Myocyte (in vitro differentiated cells): ENCODE measurements at places on chromosomes 3 and 15.

GRCh38 chr3:30226601-30227151 lies 379.7 kb upstream of the TGFBR2 start:
- DNase-seq, result peak; percentile 58

DNA sequence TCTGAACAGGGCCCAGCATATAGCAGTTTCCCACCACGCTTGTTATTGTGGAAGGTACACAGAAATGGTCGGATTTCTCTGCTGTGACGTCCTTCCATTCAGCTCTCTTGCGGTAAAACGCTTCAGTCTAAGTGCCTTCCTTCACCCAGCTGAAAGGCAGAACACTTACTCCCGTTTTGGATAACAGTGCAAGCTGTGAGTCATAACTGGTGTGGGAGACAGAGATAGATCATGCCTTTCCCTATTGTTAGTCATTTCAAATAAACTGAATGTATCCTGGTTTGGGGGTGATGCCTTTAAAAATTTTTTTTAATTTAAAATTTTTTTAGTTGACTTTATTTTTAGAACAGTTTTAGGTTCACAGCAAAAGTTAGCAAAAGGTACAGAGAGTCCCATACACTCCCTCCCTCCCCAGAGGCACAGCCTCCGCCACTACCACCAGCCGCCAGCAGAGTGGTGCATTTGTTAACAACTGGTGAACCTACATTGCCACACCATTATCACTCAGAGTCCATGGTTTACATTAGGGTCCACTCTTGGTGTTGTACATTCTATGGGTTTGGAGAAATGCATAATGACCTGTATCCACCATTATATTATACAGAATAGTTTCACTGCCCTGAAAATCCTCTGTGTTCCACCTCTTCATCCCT lies 94.9 kb upstream of the NSMCE3 start:
- DNase-seq, result peak; percentile 24

DNA sequence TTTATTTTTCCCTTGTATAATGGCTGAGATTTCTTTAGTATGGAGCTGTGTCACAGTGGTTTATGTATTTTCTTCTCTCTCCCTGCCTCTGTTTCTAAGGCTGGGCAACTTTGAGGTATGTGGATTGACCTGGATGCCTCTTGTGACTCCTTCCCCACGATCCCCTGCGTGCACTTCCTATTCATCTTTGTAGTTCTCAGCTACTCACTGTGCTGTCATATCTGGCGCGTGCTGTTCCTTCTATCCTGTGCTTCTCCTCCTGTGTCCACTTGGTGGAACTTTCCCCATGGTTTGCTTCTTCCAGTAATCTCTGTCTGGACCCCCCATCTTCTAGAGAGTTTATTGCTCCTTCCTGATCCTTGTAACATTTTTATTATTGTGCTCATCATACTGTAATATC lies 97.3 kb downstream of the AKAP13 start:
- peak; percentile 40 for DNase-seq

DNA sequence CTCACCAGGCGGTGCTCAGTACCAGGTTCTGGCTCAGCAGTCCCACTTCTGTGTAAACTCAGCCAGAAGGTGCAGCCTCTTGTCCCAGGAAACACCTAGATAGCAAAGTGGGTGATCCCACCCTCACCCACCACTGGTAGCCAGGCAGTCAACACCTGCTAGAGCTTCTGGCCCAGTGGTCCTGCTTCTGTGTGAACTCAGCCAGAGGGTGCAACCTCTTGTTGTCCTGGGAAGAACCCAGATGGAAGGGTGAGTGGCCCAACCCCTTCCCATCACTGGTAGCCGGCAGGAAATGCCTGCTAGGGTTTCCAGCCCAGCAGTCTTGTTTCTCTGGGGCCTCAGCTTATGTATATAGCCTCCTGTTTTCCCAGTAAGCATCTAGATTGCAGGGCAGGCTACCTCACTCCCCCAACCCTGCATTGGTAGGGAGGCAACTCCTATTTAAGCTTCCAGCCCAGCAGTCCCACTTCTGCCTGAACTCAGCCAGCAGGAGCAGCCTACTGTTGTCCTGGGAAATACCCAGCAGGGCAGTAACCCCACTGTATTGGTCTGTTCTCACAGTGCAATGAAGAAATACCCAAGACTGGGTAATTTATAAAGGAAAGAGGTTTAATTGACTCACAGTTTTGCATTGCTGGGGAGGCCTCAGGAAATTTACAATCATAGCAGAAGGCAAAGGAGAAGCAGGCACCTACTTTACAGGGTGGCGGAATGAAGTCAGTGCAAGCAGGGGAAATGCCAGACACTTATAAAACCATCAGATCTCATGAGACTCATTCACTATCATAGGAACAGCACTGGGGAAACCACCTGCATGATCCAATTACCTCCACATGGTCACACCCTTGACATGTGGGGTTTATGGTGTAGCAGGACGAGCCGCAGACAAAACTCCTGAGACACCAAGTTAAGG lies 110.6 kb downstream of the DTWD1 start:
- DNase-seq, result no peak

DNA sequence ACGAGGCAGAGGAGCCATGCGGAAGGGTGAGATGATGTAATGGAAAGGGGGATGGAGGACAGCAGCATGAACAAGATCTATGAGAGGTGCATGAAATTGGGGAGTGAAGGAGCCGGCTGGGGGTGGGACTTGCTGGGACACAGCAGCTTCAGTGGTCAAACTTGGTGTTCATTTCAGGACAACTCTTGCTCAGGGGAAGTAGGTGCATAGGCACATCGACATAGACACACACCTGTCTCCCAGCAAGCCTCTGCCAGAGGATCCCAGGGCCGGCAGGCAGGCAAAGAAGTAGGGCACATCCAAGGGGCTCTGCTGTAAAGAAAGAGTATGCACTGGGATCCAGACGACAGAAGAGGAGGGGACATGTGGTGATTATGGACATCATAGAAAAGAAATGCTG lies 113.1 kb upstream of the NR2E3 start:
- no peak for DNase-seq

DNA sequence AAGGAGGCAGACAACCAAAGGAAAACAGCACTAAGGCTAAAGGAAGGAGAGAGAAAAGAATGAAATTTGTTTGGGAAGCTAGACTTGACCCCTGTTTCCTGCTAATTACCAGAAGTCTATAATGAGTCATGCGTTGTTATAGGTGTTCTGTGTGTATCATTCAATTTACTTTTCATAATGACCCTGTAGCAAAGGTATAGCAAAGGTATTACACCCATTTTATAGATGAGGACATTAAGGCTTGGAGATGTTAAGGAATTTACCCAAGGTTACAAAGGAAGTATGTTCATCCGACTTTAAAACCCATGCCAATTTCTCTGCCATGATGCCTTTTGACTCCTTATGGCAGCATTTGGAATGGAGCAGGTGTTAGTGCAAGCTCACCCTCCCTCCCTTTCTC lies 54.9 kb downstream of the RAP2B start:
- DNase-seq, result no peak

GRCh38 chr3:141105828-141106628 lies 54.9 kb downstream of the SPSB4 start:
- DNase-seq, result peak; percentile 90

DNA sequence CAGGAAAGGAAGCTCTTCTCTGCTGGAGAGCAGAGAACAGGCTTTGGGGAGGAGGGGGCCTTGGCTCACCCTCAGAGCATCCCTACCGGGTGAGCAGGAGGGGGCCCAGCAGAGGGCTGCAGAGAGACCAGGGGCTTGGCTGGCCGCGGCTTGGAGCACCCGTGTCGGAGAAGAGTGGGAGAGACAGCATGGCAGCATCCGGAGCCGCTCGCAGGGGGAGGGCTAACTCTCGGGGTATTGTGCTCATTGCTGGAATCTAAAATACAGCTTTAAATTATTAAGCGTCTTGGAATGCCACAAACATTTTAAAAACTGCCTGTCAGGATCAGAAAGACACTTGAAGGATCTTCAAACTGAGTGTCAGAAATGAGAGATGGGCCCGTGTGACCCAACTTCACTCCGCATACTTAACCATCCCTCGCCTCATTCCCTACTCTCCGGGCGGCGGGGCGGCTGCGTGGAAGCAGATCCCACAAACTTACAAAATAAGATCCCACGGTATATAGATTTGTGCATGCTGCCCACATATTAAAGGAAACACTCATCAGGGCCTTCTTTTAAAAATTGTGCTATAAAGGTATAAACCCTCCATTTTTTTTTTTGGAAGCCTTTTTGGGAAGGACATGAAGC lies 53.9 kb downstream of the EIF4E3 start:
- no peak for DNase-seq

DNA sequence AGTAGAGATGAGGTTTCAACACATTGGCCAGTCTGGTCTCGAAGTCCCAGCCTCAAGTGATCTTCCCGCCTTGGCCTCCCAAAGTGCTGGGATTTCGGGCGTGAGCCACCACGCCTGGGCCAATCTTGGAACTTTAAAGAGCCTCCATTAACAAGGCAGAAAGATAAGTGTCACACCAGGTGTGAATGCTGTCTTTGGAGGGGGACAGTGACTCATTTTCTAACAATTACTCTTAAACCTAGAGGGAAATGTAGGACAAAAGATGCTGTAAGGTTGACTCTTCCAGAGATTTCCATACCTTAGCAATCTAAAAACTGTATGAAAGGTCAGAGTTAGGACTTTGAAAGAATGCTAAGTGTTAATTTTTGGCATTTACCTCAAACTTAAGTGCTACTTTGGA lies 84.9 kb downstream of the FNDC3B start:
- no peak for DNase-seq

- DNase-seq, result no peak
Observed at GRCh38 chr15:52221730-52222129, 30.5 kb upstream of the GNB5 start.

GRCh38 chr3:181955566-181955965 lies 243.8 kb downstream of the SOX2 start:
- DNase-seq, result no peak

GRCh38 chr3:197465996-197466549 lies 89.7 kb downstream of the BDH1 start:
- peak; percentile 65 for DNase-seq

DNA sequence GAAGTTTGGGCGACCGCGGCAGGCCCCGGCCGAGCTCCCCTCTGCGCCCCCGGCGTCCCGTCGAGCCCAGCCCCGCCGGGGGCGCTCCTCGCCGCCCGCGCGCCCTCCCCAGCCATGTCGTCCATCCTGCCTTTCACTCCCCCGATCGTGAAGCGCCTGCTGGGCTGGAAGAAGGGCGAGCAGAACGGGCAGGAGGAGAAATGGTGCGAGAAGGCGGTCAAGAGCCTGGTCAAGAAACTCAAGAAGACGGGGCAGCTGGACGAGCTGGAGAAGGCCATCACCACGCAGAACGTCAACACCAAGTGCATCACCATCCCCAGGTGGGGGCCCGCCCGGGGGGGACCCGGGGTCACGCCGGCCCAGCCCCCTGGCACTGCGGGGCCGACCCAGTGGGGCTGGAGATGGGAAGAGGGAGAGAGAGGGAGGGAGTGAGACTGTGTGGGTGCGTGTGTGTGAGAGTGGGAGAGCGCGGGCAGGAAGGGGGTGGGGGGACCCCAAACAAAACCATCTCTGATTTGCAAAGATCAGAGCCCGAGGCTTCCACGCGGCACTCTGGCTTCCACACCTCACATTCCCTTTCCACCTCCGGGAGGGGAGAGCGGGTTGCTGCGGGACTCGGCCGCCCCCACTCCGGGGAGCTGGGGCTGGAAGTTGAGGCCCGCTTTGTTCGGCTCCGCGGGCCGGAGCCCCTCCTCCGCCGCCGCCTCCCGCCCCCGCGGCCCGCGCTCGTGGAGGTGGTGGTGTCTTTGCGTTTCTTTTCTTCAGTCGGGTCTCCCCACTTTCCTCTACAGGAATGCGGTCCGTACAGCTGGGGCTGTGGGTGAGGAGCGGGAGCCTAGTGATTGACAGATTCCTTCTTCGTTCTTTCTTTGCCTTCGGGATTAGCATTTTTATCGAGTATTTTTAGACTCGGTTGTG lies 898 bp downstream of the SMAD3 start:
- DNase-seq, result peak; percentile 54

DNA sequence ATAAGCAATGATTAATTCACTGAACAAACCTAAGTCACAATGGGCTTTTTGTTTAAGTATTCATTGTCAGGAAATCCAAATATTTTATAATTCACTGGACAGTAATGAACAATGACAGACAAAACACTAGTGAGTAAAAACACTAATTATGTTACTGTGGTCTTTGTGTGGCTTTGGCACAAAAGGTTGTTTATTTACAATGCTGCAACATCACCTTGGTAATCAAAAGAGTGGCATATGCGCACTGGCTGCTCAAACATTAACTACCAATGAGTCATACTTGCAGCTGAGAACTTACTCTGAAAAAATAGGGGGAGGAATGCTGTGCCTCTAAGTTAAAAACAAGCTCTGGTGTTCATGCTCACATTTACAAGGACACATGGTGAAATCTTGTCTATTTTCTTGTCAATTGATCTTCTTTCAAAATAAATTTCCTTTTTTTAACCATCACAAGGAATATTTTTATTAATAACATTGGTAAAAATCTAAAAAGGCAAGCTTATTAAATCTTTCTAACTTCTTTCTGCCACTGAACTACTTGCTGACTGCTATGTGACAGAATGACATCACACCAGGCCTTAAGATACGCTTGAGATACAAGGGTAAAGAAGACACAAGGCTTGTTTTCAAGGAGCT lies 85.2 kb upstream of the PPIB start:
- DNase-seq, result peak; percentile 90

DNA sequence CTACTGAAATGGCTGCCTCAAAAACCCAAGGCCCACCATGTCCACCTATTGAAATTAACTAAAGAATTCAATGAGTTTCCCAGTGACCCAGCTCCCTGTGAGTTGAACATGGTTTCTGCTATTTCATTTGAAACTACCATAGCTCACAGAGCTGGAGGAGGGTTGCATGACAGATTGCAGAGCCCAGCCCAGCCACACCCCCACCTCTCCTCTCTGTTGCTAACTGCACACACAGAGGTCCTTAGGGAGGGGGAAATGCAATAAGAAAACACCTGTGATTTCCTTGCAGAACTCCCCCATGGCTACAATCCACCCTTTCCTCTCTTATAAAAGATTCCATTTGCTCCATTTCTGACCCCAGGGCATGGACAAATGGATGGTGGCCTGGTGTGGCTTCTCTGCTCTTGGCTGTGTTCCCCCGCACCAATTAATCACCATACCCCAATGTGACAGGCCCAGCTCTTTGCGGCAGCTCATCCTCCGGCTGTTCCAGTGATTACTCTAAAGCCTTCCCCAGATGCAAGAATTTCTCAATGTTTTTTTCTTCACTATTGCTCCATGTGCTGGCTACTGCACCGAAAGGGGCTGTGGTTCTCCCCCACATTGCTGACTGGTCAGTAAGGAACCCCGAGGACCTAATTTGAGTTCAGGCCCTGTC lies 208.4 kb upstream of the KBTBD8 start:
- no peak for DNase-seq

DNA sequence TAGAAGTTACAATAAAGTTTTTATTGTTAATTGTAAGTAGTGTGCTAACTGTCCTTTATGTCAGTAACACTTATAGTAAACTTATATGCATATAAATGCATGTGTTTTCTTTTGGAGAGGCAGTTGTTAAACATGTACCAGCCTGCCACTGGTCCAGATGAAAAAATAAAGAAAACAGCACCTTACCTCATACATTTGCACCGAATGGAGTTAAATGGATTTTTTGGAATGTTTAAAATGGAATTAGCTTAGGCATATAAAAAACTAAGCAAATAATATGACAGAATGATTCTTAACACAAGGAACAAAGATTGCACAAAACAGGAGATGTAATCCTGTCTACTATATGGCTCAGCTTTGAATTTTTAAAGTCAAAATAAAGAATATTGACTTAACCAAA lies 50.2 kb upstream of the ALDH1A3 start:
- no peak for DNase-seq
